Smooth muscle cell of the coronary artery (primary cell): ENCODE measurements at places on chromosomes 16 and 17. TPM values are rescaled to one million over a fixed set of nuclear protein-coding genes. Genes with fewer than 3 reads are reported as not detected.

Gene ZFHX3
- 3.7 and 8.3 TPM in 2 replicates for total RNA-seq

Gene PIK3R6
- total RNA-seq = not detected in 2 replicates

Gene DCTN5
- total RNA-seq = 51.1 and 128 TPM in 2 replicates

Gene OTOP3
- not detected in 2 replicates for total RNA-seq

Gene SLC5A10
- total RNA-seq = under 0.01 and 0.47 TPM in 2 replicates

Gene TPSG1
- not detected in 2 replicates for total RNA-seq

Gene HBA2
- total RNA-seq = 0.23 TPM in 1 of 2 replicates, not detected in the other

Gene TAC4
- total RNA-seq = not detected in 2 replicates

Gene AANAT
- total RNA-seq = not detected in 2 replicates

Gene WFIKKN2
- total RNA-seq = 0.08 TPM in 1 of 2 replicates, not detected in the other

Gene MARVELD3
- total RNA-seq = not detected in 2 replicates

Gene GJD3
- total RNA-seq = 0.23 and 0.35 TPM in 2 replicates

Gene TNP2
- total RNA-seq = not detected in 2 replicates

Gene NPIPB13
- total RNA-seq = 0.68 and 1.5 TPM in 2 replicates

Gene PPM1E
- total RNA-seq = 0.08 TPM in 1 of 2 replicates, not detected in the other

Gene FOXF1
- total RNA-seq = not detected in 2 replicates

Gene PTX4
- total RNA-seq = not detected in 2 replicates

Gene NPIPB9
- total RNA-seq = 0.35 and 0.90 TPM in 2 replicates

Gene CIBAR2
- 0.15 TPM in 1 of 2 replicates, not detected in the other for total RNA-seq

Gene ADAD2
- total RNA-seq = not detected in 2 replicates

Gene TMEM235
- total RNA-seq = not detected in 2 replicates

Gene TERB1
- 0.08 TPM in 1 of 2 replicates, not detected in the other for total RNA-seq

Gene DCAF7
- 11.2 and 12.6 TPM in 2 replicates for total RNA-seq

Gene OVCA2
- 6.4 and 37.1 TPM in 2 replicates for total RNA-seq

Gene MC1R
- 3.8 and 10.6 TPM in 2 replicates for total RNA-seq

Gene PLEKHH3
- total RNA-seq = 9.1 and 10.9 TPM in 2 replicates

Gene CORO1A
- 0.47 and 1.9 TPM in 2 replicates for total RNA-seq

Gene MYH8
- not detected in 2 replicates for total RNA-seq

Gene DPEP2
- not detected in 2 replicates for total RNA-seq

Gene RAB37
- total RNA-seq = 0.15 TPM in 1 of 2 replicates, not detected in the other

Gene TRPV3
- total RNA-seq = 0.23 and 1.8 TPM in 2 replicates

Gene G6PC1
- not detected in 2 replicates for total RNA-seq

Gene CDRT15
- total RNA-seq = not detected in 2 replicates

Gene NPIPA1
- total RNA-seq = 32.5 and 92.0 TPM in 2 replicates

Gene ITFG1
- 31.2 and 45.6 TPM in 2 replicates for total RNA-seq

Gene ADORA2B
- 16.0 and 108 TPM in 2 replicates for total RNA-seq

Gene CTF1
- total RNA-seq = 0.23 and 0.98 TPM in 2 replicates

Gene GNGT2
- not detected in 2 replicates for total RNA-seq

Gene TNRC6C
- 3.9 and 5.3 TPM in 2 replicates for total RNA-seq

Gene INTS2
- total RNA-seq = 8.3 and 9.5 TPM in 2 replicates

Gene AOC3
- 0.23 and 0.94 TPM in 2 replicates for total RNA-seq

Gene EPX
- not detected in 2 replicates for total RNA-seq

Gene CALCOCO2
- total RNA-seq = 29.3 and 66.0 TPM in 2 replicates

Gene CYTH1
- 8.1 and 10.7 TPM in 2 replicates for total RNA-seq

Gene SKAP1
- total RNA-seq = not detected in 2 replicates

Gene CCL16
- total RNA-seq = not detected in 2 replicates

Gene PLA2G10
- not detected in 2 replicates for total RNA-seq

Gene KRT13
- total RNA-seq = not detected in 2 replicates
